Mammary epithelial cell (primary cell): ENCODE measurements at places on chromosomes 2 and 18. TPM values are rescaled to one million over a fixed set of nuclear protein-coding genes. Genes with fewer than 3 reads are reported as not detected.

Gene NXPH2
- total RNA-seq = not detected in 2 replicates

DNA sequence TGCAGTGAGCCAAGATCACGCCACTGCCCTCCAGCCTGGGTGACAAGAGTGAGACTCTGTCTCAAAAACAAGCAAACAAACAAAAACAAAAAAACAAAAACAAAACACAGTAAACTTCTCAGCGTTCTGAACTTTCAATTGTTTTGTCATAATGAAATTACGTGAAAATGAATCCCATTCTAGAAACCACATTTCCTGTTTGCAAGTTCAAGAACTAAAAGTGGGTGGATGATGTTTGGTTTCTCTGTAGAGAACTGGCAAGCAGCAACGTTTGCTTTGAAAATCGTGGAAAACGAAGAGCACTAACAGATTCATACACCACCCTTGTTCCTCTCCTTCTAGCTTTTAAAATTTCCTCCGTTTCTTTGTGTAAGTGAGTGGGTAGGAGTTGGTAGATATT is 226.1 kb upstream of the LYPD1 start:
- DNase-seq = no peak

DNA sequence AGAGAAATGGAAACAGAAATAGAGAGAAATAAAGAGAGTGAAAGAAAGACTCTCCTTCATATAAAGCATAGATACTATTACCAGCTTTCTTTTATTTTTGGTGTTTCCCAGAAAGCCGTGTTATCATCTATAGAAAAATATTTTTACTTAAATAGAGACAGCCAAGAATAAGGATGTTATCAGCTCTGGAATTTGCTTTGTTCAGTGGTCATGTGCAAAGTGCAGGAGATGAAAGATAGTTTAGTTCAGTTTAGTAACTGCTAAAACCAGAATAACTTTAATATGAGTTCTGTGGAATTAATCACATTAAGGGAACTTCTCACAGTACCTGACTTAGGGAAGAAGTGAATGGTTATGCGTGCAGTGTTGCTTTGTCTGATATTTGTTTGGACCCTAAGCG is 140.4 kb downstream of the CALCRL start:
- no peak for DNase-seq

DNA sequence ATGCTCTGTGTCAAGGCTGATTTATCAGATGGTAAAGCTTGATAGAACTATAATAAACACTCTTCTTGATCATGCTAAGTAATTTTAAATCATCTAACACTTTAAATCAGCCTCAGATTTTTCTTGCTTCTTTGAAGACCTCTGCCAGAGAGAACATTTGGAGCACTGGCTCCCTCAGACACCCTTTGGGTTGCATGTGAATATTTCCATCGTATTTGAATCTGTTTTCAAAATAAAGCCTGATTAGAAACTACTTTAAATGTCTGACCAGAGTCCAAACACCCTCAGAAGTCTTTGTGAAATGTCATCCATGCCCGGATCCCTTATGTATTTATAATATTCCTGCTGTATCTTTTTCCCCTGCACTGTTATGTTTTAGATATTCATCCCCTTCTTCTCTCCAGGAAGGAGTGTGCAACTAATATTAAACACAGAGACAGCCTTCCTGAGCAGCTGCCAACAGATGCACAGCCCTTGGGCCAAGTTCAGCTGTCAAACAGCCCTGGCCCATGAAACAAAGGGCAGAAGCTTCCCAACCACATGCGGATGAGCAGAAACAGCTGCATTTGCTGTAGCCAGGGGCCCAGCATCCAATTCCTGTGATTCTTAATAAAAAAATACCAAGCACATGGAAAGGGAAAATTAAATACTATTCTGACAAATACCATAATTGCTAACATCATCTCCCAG is 46.5 kb downstream of the DPP10 start:
- DNase-seq = no peak

DNA sequence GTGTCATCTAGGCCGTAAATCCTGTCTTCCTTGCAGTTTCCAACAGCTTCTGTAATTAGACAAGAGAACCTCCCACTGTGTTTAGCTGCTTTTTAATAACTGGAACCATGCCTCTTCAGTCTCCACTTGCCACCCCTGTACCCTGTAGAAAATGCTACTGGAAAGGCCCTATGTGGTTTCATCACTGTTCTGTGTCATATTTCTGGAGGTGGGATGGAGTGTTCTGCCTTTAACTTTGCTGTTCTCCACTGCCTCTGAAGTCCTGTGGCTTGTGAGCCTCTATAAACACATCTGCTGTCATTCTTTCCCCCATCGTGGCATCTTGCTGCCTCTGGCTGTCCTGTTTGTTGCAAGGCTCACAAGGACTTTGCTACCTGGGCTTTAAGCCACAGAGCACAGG is 17.9 kb downstream of the MGAT5 start:
- DNase-seq = no peak

Gene NDC80
- total RNA-seq = 15.3 and 29.8 TPM in 2 replicates

- no peak for DNase-seq
Observed at GRCh38 chr2:31568585-31569201, 12.0 kb downstream of the SRD5A2 start.

Gene HAAO
- 0.67 TPM for total RNA-seq

DNA sequence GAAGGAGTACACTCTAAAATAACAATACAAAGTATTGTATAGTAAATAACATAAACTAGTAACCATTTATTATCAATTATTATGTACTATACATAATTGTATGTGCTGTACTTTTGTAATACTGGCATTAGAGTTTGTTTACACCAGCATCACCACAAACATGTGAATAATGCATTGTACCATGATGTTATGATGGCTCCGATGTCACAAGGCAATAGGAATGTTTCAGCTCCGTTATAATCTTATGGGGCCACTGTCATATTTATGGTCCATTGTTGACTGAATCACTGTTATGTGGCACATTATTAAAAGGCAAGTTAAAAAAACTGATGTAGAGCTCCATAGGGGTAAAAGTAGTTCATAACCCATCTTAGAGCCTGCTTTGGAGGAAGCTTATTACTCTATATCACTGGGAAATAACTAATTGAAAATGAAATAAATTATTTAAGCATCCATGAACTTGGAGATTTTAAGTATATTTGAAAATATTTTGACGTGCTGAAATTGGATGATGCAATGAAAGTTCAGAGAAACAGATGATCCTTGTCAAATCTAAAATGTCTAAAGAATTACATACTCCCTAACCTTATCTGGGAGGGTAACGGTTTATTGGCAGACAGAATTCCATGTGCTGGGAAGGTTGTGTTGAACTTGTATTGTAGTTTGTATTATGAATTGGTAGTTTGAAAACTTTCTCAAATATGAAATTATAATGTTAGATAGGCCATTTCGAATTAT is 2.4 kb downstream of the SKA1 start:
- no peak for DNase-seq

DNA sequence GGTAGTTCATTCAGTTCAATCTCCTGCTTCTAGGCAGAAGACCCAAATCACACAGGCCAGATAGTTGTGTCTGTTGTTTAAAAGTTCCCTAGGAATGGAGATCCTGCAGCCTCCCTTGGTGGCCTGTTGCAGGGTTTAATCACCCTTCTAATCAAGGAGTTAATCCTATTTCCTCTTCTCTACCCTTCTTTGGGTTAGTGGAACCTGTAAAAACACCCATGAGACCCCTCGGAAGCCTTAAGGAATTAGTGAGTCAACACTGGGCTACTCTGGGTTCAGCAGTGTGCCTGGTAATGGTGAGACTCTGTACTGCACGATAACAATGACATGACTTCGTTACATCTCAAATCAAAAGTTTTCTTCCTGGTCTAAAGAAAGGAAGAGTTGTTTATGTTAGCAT is 217.6 kb upstream of the NRP2 start:
- no peak for DNase-seq

Gene ERBB4
- not detected in 2 replicates for total RNA-seq

DNA sequence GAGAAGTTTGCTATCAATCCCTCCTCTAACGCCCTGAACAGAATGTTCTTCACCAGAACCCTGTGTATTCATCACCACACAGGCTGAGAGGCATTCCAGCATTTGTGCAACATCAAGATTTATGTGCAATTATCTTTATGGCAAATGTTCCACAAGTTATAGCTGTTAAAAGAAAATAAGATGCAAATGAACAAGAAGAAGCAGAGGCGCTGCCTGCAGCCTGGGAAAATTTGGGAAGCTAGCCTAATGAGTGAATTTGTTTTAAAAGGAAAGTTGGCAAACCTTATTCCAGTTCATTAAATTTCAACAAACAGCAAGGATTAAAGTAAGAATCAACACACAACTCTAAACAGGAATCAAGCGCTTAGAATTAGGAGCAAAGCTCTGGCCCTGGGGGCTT is 5.3 kb downstream of the TPO start:
- DNase-seq = no peak

DNA sequence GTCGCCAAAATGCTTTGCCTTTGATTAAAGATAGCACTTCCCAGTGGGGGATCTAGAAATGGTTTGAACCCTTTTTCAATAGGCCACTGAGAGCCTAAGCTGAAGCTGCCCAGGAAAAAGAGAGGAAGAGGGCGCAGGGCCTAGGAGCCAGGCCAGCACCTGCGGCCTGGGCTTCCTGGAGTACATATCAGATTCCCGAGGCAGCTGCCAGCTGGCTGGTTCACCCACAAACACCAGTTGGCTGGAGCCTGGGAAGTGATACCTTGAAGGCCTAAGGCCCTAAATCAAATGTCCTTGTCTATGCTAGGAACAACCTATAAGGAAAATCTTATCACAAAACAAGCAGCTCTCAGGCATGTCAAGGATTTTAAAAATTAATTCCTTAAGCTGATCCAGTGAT is 37.1 kb downstream of the ANKRD44 start:
- no peak for DNase-seq

Gene LINC00305
- total RNA-seq = not detected in 2 replicates

Gene HOXD4
- total RNA-seq = not detected

Gene ANKRD53
- total RNA-seq = not detected in 2 replicates

DNA sequence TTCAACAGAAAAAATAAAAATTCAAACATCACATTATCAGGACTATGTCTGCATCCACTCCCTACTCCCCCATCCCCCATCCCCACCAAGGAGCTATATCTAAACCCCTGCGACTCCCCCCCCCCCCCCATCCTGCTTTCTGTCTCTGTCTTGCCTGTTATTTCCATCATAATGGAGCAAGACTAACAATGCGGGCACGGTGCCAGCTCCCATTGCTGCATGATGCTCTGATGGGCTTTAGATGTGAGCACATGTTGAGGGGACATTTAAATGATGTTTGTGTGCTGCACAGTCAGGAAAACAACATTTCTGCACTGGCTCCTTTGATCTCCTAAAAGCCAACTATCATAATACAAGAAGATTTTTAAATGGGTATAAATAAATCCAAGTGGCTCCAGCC is 644.2 kb upstream of the SETBP1 start:
- DNase-seq = no peak

- no peak for DNase-seq
Observed at GRCh38 chr2:187935126-187935525, 356.5 kb upstream of the GULP1 start.

Gene LAMA1
- total RNA-seq = 104 TPM

DNA sequence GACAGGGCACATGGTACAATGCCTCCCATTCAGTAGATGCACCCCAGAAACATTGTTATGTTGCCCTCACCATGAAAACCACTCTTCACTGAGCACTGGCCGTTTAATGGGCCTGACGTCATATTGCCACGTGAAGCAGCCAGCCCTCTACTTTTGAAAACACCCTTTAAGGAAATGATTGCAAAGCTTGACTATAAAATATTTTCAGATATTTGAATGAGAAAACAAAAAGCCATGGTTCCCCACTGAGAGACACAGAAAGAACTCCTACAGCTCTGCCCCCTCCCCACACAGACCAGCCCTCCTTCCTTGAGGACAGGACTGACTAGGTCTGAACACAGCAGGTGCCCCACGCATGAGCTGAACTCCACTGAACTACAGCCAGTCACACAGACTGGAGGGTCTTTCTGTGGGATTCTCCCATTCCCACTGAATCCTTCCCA is 349.1 kb downstream of the ANAPC1 start:
- DNase-seq = no peak

DNA sequence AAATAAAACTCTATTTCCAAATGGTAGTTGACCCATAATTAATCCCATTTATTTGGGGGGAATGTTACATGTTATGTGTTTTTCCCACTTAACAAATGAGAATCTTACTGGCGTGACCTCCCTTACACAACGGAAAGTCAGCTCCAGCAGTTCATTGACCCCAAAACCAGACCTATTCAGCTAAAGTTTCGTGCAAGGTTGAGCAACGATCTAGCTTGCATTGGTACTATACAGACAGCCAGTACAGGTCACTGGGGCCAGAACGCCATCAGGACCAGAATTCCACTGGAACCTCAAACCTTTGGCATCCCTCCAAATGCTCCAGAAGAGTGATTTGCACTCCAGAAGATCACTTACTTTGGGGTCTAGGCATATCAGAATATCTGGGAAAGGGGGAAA is 6.8 kb upstream of the CTAGE1 start:
- no peak for DNase-seq

GRCh38 chr2:65228263-65228750 is 676 bp downstream of the ACTR2 start:
- no peak for DNase-seq

DNA sequence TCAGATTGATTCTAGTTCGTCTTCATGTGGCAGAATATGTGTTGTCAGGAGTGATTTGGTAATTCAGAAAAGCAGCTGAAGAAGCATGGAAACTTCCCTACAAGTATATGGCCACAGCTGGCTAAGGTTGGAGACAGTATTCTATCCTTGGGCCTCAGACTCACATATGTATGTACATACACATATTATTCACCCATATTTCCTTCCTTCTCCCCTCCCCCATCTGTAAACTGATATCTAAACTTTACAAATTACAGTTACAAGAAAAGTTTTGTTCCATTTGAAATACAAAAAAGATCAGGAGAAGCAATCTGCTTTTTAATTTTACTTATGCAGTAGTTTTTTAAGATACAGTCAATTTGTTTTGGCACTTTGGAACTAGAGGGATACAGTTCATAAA is 3.1 kb downstream of the SP3 start:
- no peak for DNase-seq

DNA sequence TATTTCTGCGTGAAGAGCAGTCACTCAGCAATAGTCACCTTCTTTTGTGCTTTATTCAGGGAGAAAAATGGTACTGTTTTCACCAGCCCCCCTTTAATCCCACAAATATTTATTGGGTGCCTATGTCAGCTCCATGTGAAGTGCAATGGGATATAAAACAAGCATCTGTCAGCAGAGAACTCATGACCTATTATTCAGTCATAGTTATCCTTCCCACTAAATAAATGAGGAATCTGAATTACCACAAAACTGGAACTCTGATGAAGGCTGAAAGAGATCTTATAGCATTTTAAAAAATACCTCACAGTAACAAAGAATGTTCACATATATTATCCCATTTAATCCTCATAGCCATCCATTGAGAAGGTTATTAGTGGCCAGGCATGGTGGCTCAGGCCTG is 45.8 kb downstream of the DHX57 start:
- no peak for DNase-seq

DNA sequence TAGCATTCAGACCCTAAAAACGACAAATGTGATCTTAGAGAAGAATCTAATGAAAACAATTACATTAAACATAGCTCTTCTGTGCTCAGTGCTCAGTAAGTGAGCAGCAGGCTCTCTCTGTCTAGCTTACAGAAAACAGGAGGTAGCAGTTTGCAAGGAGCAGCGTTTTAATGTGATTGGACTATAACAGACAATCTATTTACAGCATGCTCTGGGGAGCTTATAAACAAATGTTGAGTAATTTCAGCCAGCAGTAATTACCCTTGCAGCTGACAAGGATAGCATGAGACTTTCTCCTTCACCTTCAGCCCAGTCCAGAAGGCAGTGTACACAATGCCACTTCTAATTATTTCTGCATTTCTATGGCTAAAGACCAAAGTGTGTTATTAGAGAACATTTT is 270.4 kb downstream of the FIGN start:
- DNase-seq = no peak

Gene ARHGAP15
- not detected for total RNA-seq
